ENCODE measurements at places on chromosomes 4 and X.

- DNase-seq, result no peak
Observed at GRCh38 chr4:105059337-105059736, 87.3 kb upstream of the TET2 start.

- DNase-seq, result no peak
Observed at GRCh38 chr4:171622729-171623128, 190.5 kb upstream of the GALNTL6 start.

DNA sequence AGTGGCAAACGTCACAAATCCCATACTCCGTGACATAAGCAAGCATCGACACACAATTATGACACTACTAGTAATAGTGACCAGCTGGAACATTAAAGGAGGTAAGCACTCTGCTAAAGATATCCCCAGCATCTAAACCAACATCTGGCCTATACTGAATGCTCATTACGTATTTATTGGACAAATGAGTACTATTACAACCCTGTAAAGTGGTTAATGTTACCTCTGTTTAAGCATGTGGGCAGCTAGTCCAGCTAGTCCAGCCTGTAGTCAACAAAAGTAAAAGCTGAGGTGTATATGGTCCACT lies 419 bp upstream of the RPGR start:
- no peak for DNase-seq

DNA sequence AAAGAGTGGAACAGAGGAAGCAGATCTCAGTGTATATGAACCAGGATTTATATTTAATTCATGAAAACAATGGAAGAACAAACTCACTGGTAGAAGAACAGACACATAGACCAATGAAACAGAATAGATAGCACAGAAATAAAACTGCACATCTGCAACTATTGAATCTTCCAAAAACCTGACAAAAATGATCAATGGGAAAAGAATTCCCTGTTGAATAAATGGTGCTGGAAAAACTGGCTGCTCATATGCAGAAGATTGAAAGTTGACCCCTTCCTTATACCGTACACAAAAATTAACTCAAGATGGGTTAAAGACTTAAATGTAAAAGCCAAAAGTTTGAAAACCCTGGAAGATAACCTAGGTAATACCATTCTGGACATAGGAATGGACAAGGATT lies 391.0 kb downstream of the MAGEB5 start:
- no peak for DNase-seq

DNA sequence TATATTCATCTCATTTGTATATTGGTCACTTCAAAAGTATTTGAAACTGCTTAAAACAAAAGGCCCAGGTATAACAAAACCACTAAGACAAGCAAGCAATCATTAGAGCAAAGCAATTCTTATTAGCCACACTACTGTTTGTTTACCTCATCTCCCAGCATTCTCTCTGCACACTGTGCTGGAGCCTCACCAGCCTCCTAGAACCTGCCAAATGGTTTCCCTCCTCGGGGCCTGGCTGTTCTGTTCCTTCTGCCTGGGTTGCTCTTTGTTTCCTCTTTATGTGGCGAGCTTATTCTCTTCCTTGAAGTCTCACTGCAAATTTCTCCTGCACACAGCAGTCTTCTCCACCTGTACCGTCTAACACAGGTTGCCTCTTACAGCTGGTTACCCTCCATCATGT lies 67.5 kb upstream of the MND1 start:
- DNase-seq, result no peak

DNA sequence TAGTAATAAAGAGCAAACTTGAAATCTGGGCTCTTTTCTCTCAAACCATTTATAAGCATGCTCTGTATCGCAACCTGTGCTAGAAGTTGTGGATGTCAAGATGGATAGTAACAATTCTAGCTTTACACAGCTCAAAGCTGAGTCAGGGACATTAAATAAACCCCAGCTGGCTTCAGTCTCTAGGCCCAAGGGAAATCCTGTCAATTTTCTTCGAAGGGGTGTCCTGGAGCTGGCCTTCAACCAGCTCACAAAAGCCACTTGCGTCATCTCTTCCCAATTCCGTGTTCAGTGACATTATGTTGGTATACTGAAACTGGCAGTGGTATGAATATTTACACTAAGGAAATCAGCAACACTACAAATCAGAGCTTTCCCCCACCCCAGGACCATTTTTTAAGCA lies 89.8 kb upstream of the PRKG2 start:
- no peak for DNase-seq

DNA sequence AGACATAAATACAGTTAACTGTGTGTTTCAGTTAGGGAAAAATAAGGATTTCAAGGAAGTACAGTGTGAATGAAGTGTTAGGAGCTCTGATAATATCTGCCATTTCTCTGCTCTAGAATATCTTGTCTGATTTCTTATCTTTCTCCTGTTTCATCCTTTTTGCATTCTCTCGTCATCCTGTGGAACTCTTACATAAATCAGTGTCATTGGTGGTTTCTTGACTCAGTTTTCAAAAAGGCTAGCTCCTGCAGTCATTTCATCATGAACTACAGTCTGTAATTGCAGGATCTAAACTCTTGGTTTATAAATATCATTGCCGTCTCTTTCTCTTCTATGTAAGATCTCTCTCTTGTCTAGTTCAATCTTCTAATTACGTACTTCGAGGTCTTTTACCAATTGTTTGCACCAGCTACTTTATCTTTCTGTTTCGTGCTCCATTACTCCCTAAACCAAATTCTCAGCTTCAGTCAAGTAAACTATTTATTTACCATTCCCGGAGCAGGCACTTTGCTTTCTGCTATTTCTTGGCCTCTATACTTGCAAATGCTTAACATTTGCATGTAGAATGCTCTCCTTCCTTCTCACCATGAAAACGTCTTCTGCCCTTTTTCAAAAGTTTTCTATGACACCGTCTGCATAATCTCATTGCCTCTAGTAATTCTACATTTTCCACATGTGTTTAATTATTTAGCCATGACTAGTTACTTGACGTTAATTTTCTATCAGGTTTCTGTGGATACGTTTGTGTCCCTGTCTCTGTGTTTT lies 294.0 kb downstream of the TENM3 start:
- DNase-seq, result no peak

DNA sequence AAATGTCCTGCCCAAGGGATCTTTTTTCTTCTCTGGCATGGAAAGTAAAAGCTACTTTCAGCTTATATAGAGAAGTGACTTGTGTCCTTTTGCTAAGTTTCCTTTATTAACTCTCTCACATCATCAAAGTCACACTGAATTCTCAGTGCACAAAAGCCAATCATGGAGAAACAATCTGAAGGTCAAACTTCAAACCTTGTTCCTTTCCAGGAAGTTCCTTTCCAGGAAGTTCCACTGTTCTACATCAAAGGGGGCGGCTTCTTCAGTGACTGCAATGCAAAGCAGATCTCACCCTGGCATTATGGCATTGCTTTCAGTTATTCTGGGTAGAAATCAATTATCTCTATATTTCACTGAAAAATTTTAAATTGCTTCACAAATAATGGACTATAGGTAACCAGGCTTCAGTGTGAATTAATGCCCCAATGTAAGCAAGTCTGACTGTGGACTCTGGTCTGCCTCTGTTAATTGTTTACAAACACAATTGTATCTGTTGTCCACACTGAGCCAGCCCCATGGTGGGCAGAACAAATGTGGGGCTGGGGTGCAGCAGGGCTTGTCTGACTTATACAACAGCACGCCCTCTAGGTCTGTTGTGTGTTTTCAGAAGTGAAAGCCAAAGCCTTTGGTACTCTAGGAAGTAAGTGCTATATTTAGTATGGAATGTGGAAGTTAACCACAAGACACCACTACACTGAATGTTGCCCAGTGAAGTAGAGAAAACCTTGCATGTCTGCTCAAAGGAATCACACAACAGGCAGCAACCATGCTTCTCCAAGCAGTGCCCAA lies 98.8 kb downstream of the CDS1 start:
- DNase-seq, result no peak

GRCh38 chr4:85968945-85969819 lies 390.7 kb downstream of the MAPK10 start:
- DNase-seq, result no peak

- DNase-seq, result no peak
Observed at GRCh38 chr4:76430519-76431388, 4.3 kb upstream of the SHROOM3 start.

DNA sequence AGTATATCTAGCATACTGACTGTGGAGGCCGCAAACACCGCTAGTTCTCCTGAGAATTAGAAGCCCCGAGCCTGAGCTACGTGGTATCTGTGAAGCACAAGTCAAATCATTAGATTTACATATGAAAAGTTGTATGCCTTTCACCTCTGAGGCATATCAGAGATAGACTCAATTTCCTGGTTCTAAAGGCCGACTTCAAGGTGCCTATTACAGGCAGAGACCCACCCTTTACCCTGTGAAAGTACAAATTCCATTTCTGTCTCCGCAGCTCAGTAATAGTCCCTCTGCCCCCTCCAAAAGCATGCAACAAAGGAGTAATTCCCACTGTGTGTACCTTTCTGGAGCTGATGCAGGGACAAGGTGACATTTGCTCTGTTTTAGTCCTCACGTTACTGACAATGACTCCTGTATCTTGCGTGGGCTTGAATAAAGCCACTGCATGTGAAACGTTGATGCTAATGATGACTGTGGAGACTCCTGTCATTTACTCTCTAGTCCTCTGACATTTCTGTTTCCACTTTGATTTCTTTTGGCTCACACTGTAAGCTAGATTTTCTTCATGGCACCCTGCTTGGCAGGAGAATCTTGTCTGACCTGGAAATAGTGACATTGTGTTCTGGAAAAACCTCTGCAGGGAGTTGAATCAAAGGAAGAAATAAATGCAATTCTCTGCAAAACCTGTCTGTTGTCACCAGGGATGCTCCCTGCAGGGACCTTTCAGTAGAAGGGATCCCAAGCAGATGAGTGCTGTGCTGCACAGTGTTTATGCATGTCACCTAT lies 273.2 kb upstream of the EMCN start:
- DNase-seq, result no peak

- no peak for DNase-seq
Observed at GRCh38 chrX:40383360-40383759, 197.4 kb upstream of the ATP6AP2 start.

- DNase-seq, result no peak
Observed at GRCh38 chrX:70176938-70177533, at the start of gene DGAT2L6. DGAT2L6 (plus strand) TSS chrX:70177483; CDS start chrX:70177583, 100 bp downstream.

DNA sequence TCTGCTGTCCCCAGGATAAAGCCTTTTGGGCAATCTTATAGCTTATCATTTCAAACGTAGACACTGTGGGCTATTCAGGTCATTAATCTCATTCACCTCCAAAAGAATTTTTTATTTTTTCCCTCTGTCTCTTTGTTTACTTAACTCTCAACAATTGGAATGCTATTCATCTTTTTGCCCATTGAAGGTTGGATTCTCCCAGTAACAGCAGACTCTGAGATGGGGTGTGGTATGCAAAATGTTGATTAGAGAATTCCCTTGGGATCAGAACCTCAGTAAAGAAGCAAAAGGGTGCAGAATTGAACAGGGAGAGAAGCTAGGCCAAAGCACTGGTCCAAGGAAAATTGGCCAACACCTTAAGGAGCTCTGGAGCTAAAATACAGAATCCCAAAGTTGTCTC lies 60.4 kb downstream of the CAMK2D start:
- DNase-seq, result no peak

DNA sequence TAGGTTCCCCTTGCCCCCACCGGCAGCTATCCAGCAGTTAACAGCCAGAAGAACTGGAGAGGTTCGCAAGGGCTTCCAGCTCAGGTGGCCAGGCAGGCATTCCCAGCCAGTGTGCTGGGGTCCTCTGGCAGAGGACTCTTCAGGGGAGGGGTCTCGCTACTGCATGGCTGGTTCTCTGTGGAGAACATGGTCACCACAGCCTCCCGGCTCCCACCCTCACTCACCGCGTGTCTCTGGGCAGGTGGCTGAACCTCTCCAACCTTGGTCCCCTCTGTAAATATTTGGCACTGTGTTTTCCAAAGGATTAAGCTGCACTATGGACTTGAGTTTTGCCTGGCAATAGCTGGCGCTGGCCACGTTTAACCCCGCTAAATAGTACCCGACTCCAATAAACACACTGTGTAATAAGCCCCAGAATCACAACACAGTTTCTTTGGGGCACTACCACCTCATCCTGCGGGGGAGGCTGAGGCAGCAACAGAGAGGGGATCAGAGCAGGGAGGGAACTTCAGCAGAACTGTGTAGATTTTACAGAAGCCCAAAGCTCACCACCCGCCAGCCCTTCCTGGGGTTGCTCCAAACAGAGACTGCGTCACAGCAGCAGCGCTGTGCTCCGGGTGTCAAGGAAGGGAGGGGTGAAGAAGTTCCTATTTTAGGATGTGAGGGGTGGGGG lies 15.2 kb downstream of the BCOR start:
- no peak for DNase-seq

- DNase-seq, result no peak
Observed at GRCh38 chr4:179165000-179165738, 1722.9 kb upstream of the AGA start.

GRCh38 chr4:138774940-138775339 lies 240.6 kb upstream of the NOCT start:
- no peak for DNase-seq

GRCh38 chr4:151227731-151228130 lies 49.2 kb upstream of the PRSS48 start:
- no peak for DNase-seq

DNA sequence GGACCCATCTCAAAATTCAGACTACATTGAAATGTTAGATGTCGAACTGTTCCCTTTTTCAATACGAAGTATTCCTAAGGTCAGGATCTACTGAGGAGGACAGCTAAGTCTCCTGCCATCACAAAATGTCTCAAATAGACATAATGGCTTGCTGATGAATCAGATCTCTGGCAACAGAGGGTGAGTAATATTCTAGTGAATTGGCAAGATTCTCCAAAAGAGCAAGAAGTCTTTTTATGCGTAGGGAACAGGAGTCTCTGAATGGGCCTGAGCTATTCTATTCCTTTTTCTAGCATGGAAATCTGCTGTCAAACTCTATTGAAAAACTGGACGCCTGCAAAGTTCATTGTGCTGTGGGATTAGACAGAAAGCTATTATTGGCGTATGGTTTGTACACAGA lies 145.4 kb downstream of the FNIP2 start:
- no peak for DNase-seq

- no peak for DNase-seq
Observed at GRCh38 chrX:39642071-39642470, 455.7 kb downstream of the BCOR start.

- DNase-seq, result no peak
Observed at GRCh38 chrX:153468008-153468580, 2.3 kb downstream of the HAUS7 start.

DNA sequence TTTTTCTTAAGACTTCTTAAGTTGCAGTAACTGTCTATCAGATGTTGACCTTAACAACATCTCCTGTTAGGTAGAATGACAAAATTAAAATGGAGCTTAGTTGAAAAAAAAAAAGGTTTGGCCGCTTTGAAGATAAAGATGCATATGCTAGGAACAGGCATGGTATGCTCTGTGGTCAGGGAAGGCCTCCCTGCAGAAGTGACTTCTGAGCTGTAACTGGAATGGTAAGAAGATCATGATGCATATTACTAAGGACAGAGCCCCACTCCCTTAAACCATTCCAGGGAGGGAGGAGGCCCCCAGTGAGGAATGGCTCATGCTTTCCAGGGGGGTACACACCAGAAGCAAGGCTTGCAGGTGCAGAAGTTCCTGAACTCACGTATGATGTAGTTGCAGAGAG lies 43.7 kb downstream of the PDLIM5 start:
- DNase-seq, result no peak

GRCh38 chrX:19549838-19550237 lies 34.5 kb upstream of the MAP3K15 start:
- DNase-seq, result no peak

Data from type B pancreatic cell (in vitro differentiated cells).